ENCODE measurements at places on chromosomes 4 and X. TPM values are rescaled to one million over a fixed set of nuclear protein-coding genes. Genes with fewer than 3 reads are reported as not detected.

- peak; percentile 58 for DNase-seq
Measured at GRCh38 chr4:176277162-176277904, 8.3 kb upstream of the ASB5 start.

DNA sequence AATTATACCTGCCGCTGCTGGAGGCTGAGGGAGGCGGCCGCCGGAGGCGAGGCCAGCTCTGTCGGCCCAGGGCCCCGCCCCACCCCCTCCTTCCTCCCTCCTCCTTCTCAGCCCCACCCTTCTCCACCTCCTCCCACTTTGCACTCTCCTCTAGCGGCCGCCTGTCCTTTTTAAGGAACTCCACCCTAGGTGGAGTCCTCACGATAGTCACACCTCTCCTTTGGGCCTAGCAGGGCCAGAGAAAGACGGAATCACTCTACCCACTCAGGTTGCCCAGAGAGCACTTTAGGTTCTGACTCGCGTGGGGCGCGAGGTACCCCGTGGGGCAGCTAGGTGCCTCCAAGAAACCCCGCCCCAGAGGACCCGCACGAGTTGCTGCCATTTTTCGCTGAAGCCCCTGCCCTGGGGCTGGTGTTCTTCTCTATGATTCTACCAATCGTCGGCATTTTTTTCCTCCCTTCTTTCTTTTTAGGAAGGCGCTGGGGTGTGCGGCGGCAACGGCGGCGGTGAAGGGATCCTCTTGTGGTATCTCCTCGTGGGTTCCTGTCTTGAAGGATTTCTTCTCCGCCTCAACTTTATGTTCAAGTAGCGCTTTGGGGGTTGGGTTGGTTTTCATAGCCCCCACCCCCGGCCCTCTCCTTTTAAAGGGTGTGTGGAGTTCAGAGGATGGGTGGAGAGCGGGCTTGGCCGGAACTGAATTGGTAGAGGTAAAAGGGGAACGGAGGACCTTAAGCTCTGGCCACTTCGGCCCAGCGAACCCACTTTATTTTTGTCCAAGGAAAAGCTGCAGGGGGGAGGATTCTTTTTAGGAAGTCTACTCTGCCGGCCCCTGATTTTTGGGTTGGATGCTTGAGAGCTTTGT lies at the start of gene KLF8:
KLF8 (plus strand) TSS at position 136 of the 862 bp plus-strand sequence. CDS start 979 bp downstream, outside the sequence.
- DNase-seq = peak; percentile 21

DNA sequence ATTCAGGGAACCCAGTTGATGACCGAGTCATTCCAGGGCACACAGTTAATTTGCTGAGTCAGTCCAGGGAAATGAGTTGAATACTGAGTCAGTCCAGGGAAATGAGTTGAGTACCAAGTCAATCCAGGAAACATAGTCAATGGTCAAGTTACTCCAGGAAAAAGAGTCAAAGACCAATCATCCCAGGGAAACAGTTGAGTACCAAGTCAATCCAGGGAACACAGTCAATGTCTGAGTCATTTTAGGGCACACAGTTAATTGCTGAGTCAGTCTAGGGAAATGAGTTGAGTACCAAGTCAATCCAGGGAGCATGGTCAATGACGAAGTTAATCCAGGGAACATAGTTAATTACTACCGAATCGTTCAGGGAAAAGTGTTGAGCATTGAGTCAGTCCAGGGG lies 754.4 kb downstream of the NLGN4X start:
- no peak for DNase-seq

DNA sequence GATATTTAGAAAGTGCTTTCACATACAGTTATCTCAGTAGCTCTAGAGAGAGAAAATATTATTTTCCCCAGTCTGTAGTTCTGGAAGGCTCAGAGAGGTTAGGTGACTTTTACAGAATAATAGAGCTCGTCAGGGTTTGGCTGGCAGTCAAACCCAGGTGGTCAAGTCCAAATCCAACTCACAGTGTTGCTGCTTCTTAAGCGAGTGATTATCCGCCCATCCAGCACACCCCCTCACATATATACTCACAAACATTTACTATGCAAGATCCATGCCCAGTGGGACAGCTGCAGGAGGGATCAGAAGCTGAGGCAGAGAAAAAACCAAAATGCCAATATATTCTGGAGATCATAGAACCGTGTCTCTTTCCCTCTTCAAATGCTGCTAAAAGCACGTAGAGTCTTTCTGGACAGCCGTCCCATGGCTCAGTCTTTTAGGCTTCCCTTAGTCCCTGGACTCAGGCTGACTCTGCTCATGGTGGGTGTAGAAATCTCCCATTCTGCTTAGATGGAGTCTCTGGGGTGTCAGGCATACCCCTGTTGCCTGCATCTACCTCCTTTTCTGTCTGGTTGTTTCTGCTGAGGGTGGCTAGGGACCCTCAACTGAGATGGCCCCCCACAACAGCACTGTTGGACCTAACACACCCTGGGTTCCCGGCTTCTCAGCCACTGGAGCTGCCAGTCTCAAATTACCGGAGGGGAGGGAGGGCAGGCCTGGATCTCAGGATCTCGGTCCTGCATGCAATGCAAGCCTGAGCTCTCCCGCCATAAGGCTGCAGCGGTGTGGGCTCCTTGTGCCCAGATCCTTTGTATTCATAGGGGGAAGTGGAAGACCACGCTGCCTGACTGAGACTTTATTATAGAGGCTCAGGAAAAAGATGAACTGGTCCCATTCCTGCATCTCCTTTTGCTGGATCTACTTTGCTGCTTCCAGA lies at the start of gene CHRNA9:
CHRNA9 (plus strand) TSS at position 743 of the 934 bp plus-strand sequence; CDS start at position 878, 135 bp downstream.
- DNase-seq = no peak

RBMX gene
- total RNA-seq = 225 TPM

RPS6KA6 gene
- total RNA-seq = 3.8 TPM

CXCL10 gene
- total RNA-seq = 21.6 TPM

DNA sequence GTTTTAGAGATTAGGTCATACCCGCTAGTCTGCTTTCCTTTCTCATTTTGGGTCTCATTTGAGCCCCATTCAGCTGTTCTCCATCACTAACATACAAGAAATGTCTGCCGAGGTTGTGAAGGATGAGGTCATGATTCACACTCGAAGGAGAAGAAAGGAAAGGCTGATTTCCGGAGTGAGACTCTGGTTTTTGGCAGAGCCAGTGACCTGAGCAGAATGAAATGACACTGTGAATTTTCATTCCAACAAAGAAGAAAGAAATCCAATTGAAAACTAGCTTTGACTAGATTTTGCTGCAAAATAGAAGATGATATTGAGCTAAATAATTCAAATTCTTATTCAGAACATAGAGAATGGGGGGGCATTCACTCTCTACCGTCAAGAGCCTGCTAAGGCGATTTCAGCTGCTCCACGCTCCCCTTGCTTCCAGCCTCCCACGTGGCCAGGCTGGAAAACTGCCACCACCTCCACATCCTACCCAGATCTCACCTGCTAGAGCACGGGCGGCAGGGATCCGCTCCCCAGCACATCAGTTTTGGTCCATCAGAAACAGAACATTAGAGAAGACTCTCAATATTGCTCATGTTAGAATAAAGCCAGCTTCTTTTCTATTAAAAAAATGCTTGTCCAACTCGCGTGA lies 39.0 kb downstream of the F11 start:
- DNase-seq = no peak
